ENCODE measurements at places on chromosomes 3 and 15.

DNA sequence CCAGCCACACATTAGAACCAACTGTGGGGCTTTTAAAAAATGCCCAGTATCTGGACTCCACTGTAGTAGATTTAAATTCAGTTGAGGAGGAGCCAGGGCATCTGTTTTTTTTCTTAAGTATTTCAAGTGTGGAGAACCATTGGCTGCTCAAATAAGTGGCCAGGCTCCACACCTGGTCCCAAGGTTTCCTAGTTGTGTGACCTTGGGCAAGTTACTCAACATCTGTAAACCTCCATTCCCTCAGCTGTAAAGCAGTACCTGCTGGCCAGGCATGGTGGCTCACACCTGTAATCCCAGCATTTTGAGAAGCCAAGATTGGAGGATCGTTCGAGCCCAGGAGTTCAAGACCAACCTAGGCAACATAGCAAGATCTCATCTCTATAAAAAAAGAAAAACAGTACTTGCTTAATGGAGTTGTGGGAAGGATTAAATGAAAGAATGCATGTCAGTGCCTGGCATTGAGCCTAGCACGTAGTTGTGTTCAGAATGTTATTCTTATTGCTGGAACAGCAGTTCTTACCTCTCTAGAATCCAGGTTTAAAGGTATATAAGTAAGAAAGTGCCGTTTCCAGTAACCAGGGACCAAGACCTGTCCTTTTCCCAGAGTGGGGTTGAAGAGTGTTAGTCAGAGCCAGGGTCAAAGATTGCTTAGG is 2.0 kb downstream of the PPP1R14D start:
- no peak for DNase-seq

GRCh38 chr3:155352900-155353490 is 59.5 kb upstream of the STRIT1 start:
- DNase-seq: no peak

- no peak for DNase-seq
These were observed 154.9 kb downstream of the GRM7 start for GRCh38 chr3:7015683-7016440.

- DNase-seq: no peak
These were observed 66.0 kb downstream of the TLE3 start for GRCh38 chr15:70031713-70032112.
